ENCODE measurements at places on chromosomes 2 and 18.

DNA sequence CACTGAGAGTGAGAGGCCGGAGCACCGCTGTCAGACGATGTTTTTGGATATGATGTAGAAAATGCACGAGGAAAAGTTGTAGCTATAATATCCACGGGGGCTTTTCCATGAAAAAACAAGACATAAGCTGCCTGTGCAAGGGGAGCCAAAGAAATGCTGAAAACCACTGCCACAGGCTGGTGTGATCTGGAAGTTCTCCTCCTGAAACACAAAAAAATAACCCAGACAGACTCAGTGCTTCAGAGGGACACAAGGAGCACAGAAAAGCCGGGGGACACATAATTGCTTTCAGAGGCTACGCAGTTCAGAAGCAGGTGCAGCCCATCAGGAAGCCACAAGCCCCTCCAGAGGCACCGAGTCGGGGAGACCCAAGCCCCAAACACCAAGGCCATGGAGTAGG lies 98.2 kb downstream of the ZNF516 start:
- no peak for DNase-seq

- DNase-seq, result no peak
Measured at GRCh38 chr18:5891854-5892215, 3.5 kb downstream of the TMEM200C start.

- DNase-seq, result no peak
Measured at GRCh38 chr2:85635636-85636035, 19.6 kb downstream of the USP39 start.

- DNase-seq, result no peak
Measured at GRCh38 chr18:11121443-11121849, 27.9 kb downstream of the PIEZO2 start.

GRCh38 chr18:10685484-10685883 lies 159.7 kb downstream of the NAPG start:
- DNase-seq, result no peak

GRCh38 chr18:36545821-36546427 lies 248.4 kb downstream of the FHOD3 start:
- no peak for DNase-seq

DNA sequence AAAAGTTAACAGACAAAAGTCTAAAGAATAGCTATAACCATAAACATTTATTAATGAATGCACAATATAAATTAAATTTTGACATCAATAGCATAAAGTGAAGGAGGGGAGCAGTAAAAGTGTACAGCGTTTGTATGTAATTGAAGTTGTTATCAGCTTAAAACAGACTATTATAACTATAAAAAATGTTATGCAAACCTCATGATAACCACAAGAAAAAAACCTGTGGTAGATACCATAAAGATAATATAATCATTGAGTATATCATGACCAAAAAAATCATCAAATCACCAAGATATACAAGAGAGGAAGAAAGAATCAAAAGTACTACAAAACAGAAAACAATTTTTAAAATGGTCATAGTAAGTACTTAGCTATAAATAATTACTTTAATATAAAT lies 122.1 kb upstream of the ID2 start:
- no peak for DNase-seq

GRCh38 chr18:492451-492850 lies 8.1 kb downstream of the COLEC12 start:
- no peak for DNase-seq

GRCh38 chr2:110752871-110753270 lies 20.5 kb downstream of the ACOXL start:
- no peak for DNase-seq

DNA sequence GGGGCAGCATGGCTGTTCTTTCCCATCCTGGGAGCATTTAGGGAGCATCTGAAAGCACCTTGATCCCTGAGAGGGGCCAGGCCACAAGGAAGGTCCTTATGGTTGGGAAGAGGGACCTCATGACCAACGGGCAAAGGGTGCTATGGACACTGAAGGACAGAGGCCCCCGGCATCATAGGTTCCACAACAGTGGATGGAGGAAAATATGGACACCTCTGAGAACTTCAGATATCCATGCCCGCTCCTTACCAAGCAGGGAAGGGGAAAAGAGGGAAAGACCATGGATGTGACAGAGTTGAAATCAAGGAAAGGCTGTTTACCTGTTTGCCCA lies 94.1 kb upstream of the MGAT4A start:
- no peak for DNase-seq

GRCh38 chr2:180255981-180256380 lies 248.9 kb upstream of the CWC22 start:
- no peak for DNase-seq

DNA sequence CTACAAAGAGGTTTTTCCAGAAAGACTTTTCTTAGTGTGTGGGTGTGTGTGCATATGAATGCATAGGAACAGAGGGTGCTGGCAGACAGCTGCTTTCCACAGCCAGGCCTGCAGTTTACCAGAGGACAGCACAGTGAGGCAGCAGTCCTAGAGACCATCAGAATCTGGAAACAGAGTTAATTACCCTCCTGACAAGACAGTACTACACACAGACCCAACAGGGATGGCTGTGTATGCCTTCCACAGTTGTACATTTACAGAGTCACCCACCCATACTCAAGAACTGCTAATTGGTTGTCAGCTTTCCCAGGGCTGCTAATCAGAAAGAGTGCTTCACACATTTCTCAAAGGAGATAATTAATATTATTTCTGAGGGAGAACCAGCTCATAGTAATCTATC lies 104.7 kb downstream of the FEZ2 start:
- no peak for DNase-seq

DNA sequence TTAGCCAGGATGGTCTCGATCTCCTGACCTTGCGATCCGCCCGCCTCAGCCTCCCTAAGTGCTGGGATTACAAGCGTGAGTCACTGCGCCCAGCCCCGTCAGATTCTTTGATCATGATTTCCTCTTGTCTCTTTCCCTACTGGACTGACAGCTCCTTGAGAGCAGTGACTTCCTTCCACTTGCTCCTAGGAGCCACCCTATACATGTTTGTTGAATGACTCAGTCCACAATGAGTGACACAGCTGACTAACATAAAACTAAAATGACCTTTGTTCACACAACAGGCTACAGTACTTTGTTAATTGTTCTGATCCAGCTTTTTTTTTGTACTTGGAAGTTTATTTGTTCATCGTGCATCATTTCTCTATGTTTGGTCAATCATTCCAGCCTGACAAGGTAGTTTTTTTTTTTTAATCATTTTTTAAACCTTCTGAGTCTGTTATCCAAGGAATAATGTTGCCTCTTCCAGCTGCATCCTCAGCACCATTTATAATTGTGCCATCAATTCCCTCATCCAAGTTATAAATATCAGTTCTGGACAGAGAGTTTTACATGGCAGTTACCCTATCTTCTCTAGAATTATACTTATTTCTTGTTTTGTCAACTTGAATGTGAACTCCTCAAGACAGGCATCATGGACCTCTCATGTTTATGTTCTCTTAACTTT lies 42.9 kb upstream of the TUBA3E start:
- no peak for DNase-seq
